ENCODE measurements at places on chromosomes 6 and 20. TPM values are rescaled to one million over a fixed set of nuclear protein-coding genes. Genes with fewer than 3 reads are reported as not detected.

Gene OOEP
- not detected for total RNA-seq

Gene CRISP3
- not detected for total RNA-seq

Gene KCNK5
- total RNA-seq, result 0.31 TPM

Gene CCNC
- 72.6 TPM for total RNA-seq

Gene SYNGAP1
- 10.5 TPM for total RNA-seq

Gene MAS1
- total RNA-seq, result 0.10 TPM

Gene BMP6
- 7.7 TPM for total RNA-seq

Gene GSTA2
- not detected for total RNA-seq

Gene RIPOR2
- 128 TPM for total RNA-seq

Gene GSTA5
- total RNA-seq, result not detected

Gene CGA
- not detected for total RNA-seq

Gene NRSN2
- 0.63 TPM for total RNA-seq

Gene SIGLEC1
- 0.73 TPM for total RNA-seq

Gene CNKSR3
- 0.31 TPM for total RNA-seq

Gene DPPA5
- total RNA-seq, result not detected

Gene IPCEF1
- 73.5 TPM for total RNA-seq

Gene DEFB125
- total RNA-seq, result not detected

Gene BMP5
- total RNA-seq, result not detected

Gene CCDC167
- total RNA-seq, result 4.2 TPM

Gene DUSP15
- not detected for total RNA-seq

Gene TGM3
- total RNA-seq, result 0.10 TPM

Measured in mononuclear cell (primary cell).